Activated CD4-positive, alpha-beta T cell treated with anti-CD3 and anti-CD28 coated beads, Interleukin-2, amount 10 ng/mL, durations not matched to agents 24 days and 14 days (primary cell): ENCODE measurements at places on chromosomes 3 and 15. TPM values are rescaled to one million over a fixed set of nuclear protein-coding genes. Genes with fewer than 3 reads are reported as not detected.
A peak's percentile ranks its signal among the peaks of the same experiment; 100 is the strongest.

DNA sequence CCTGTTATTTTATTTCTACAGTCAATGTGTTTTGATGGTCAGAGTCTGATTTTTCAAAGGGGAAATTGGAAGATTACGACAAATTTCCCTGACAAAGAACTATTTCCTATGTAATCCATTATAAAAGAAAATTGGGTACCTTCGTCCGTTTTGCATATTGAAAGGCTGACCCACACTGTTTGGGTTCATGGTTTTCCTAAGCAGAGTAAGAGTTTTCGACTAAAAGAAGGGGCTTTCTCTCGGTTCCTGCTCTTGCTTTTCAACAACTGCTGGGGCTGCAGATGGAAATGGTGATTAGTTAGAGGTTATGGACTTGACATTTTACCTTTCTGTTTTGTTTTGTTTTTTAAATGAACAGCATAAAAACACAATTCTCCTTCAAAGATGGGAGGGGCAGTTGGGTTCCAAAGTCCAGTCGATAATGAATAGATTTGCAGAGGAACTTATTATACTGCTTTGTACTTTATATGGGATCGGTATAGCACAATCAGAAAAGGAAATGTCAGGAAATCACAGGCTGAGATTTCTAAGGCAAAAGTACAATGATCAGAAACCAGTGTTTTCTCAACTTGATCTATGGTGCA lies 978 bp downstream of the KCNMB2 start:
- no peak overlapping the region for H3K27ac ChIP-seq
- peaks cover 17% of the 10 kb centered on the region for H3K27me3 ChIP-seq
- DNase-seq: no peak
- H3K36me3 ChIP-seq: no peaks in the 10 kb centered on the region
- no peaks in the 10 kb centered on the region for H3K4me1 ChIP-seq

GRCh38 chr3:52934630-52935530 lies 37.5 kb upstream of the STIMATE start:
- H3K27ac ChIP-seq: peak overlapping the region; percentile 9
- peaks cover 8% of the 10 kb centered on the region for H3K4me1 ChIP-seq
- no peaks in the 10 kb centered on the region for H3K27me3 ChIP-seq
- peak; percentile 84 for DNase-seq
- peaks cover 23% of the 10 kb centered on the region for H3K36me3 ChIP-seq

- H3K4me1 ChIP-seq: peaks cover 31% of the 10 kb centered on the region
- H3K27ac ChIP-seq: no peak overlapping the region
- no peak overlapping the region for H3K4me3 ChIP-seq
Observed at GRCh38 chr15:85642693-85643066, 152.0 kb downstream of the KLHL25 start.

DNA sequence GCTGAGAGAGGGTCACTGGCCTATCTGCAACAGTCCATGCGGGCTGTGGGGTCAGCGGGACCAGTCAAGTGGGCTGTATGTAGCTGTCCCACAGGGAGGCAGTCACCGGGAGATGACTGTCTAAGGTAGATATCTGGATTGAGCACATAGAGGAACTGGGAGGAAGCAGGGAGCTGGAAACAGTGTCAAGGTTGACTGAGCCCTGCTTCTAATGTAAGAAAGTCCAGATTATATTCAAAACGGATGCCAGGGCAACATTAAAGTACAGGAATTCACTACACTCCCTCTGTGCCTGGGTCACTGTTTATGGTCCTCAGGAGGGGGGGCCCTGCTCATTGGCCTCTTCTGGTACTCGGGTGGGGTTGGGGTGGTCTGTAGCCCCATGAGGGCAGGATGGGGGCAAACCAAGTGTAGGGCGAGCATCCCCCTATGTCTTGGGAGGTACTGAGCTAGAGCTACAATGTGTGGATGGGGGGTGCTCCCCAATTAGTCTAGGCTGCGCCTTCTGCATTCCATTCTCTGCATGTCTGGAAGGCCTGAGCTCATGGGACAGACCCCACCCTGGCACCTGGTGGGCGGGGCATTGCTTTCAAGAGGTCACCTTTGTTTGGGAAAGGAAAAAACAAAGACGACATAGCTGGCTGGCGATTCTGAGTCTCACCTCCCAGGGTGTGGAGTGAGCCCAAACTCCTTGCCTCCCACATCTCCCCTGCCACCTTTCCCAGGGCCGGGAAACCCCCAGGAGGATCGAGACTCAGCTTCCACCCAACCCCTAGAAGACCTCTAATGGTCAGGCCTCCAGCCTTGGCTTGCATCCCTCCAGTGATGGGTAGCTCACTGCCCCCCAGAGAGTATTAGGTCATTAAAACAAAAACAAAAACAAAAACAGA lies 45.1 kb upstream of the C15orf39 start:
- no peak for DNase-seq
- H3K36me3 ChIP-seq: no peaks in the 10 kb centered on the region
- H3K27ac ChIP-seq: no peak overlapping the region
- peaks cover 4% of the 10 kb centered on the region for H3K27me3 ChIP-seq
- H3K4me1 ChIP-seq: peaks cover 14% of the 10 kb centered on the region
- H3K4me3 ChIP-seq: no peak overlapping the region

- DNase-seq: no peak
- no peaks in the 10 kb centered on the region for H3K4me1 ChIP-seq
- no peak overlapping the region for H3K4me3 ChIP-seq
- H3K27ac ChIP-seq: no peak overlapping the region
Observed at GRCh38 chr3:44136421-44136820, 105.3 kb upstream of the TOPAZ1 start.

GRCh38 chr3:130850044-130850797 lies 43.7 kb upstream of the ATP2C1 start:
- DNase-seq: peak; percentile 87
- peak overlapping the region; percentile 75 for H3K27ac ChIP-seq
- peaks cover 34% of the 10 kb centered on the region for H3K27me3 ChIP-seq
- peaks cover 2% of the 10 kb centered on the region for H3K36me3 ChIP-seq

GRCh38 chr3:13492048-13492447 lies 11.9 kb downstream of the HDAC11 start:
- no peak for DNase-seq
- no peaks in the 10 kb centered on the region for H3K4me1 ChIP-seq
- H3K27ac ChIP-seq: no peak overlapping the region
- H3K27me3 ChIP-seq: peaks cover 3% of the 10 kb centered on the region

DNA sequence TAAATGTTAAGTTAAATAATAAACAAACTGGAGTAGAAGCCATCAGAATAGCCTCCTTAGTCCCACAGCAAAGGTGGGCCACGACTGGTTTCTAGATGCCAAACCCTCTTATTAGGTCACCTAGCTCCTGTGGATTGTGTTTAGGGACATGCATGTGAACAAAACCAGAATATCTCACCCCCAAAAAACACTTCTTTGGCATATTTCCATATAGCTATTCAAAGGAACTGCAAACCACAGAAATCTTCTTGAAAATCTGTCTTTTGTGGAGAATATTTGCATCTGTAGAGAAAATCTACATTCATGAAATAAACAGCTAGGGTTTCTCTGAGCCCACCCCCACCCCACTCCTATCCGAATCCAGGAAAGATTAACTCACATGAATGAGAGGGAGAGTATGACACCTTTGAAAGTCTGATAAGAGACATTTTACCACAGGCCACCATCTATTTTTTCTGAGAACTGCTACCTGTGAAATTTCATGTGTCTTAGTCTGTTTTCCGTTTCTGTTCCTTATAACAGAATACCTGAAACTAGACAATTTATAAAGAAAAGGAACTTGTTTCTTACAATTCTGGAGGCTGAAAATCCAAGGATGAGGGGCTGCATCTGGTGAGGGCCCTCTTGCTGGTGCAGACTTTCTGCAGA lies 159.4 kb downstream of the NEK10 start:
- H3K4me1 ChIP-seq: no peaks in the 10 kb centered on the region
- H3K27me3 ChIP-seq: no peaks in the 10 kb centered on the region
- H3K4me3 ChIP-seq: no peak overlapping the region
- no peak for DNase-seq

DNA sequence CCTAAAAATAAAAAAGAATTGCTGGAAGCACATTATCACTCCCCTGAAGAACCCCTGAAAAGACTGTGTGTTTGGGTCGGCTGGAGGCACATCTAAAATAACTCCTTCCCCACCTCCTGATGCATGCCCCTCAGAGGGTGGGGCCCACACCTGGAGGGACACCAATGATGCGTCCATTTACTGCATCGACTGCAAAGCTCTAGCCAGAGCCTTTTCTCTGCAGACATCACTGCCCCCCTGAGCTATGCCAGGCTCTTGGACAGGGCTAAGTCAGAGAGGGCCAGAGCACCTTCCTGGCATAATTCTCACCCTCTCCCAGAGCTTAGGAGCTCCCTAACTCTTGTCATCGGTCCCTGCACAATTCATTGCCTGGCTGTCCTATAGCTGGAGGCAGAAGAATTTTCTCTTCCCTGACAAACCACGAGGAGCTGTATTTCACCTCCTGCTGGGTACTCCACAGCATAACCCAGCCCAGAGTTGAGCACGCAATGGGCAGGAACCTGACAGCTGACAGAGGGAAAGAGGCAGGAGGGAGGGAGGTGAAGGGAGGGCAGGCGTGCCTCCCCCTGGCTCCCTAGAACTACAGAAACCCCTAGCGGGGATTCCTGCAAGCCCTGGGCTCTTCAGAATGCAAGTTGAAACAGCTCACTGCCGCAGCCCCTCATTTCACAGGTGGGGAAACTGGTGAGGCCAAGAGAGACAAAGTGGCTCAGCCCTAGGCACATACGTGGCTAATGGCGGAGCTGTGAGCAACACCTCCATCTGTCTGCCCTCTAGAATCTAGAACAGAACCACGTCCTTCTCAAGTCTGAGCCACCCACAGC lies 46.6 kb downstream of the XXYLT1 start:
- no peak overlapping the region for H3K27ac ChIP-seq
- H3K4me3 ChIP-seq: no peak overlapping the region
- peaks cover 8% of the 10 kb centered on the region for H3K36me3 ChIP-seq
- DNase-seq: no peak
- H3K4me1 ChIP-seq: peaks cover 5% of the 10 kb centered on the region
- no peaks in the 10 kb centered on the region for H3K27me3 ChIP-seq

GOLGA6L10 gene
- total RNA-seq: 0.76 and 0.96 TPM in 2 replicates

DNA sequence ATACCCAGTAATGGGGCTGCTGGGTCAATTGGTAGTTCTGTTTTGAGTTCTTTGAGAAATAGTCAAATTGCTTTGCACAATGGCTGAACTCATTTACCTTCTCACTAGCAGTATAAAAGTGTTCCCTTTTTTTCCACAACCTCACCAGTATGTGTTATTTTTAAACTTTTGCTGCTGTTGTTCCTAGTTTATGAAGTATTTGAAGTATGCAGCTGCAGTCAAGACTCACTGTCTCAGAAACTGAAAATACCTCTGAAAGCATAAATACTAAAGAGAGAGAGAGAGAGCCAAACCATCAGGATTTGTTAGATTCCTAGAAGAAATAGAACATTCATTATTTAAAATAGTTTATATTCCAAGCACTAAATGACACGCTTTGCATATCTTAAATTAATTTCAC lies 764.2 kb downstream of the NTRK3 start:
- no peaks in the 10 kb centered on the region for H3K27me3 ChIP-seq
- H3K4me1 ChIP-seq: no peaks in the 10 kb centered on the region
- H3K36me3 ChIP-seq: no peaks in the 10 kb centered on the region
- no peak overlapping the region for H3K27ac ChIP-seq
- no peak for DNase-seq

GALNT15 gene
- not detected in 2 replicates for total RNA-seq

DNA sequence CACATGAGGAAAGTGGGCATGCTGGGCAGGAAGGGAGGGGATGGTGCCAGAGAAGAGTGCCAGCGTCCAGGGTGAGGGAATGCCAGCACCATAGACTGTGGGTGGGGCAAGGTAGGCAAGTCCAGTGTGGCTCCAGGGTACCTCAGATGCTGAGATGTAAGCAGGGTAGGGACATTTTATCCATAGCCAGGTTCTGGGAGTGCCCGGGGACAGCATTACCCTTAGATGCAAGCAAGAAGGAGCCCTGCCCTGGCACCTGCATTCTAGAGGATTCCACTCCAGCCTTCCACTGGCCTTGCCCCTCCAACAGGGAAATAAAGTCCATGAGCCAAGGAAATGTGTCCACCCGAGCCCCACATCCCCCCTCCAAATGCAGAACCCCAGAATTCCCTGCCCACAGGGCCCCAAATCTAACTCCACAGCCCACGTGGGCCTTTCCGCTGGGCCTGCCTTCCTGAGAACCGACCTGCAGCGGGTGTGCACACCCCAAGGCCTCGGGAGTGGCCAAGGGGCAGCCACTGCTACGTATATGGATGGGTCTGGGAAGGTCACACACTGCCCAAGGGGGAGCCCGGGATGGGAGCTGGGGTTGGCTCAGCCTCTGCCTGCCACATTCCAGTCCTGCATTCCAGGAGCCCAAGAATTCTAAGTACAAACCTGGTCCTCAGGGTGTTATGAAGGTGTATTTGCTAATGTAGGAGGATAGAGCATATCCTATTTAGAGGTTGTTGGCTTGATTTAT lies 20.3 kb upstream of the CYP11A1 start:
- no peaks in the 10 kb centered on the region for H3K27me3 ChIP-seq
- no peak for DNase-seq
- peaks cover 62% of the 10 kb centered on the region for H3K4me1 ChIP-seq
- no peak overlapping the region for H3K27ac ChIP-seq
- H3K36me3 ChIP-seq: peaks cover 3% of the 10 kb centered on the region

DNA sequence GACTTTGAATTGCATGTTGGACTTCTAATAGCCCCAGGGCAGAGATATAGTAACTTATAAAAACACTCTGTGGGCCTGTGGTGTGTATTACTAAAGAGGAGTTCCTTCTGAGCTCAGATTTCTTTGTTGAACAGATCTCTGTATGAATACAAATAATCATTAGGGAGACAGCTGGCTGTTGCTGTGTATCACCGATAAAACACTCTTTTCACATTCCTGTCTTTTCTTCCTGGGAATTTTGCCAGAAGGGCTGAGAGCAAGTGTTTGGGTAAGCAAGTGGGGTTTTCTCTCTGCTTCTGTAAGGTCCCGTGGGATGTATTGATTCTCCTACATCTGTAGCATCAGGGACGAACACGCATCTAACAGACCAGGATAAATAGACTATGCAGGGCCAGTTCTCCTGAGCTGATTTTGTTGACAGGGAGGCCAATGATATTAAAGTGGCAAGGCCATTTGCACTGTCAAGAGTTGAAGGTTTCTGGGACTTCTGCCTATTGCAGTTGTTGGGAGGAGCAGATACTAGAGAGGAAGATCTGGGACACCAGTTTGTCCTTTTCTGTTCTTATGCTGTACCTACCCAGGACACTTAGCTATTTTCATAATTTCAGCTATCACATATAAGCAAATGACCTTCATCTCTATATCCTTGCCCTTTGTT lies 225.9 kb upstream of the CD96 start:
- H3K27me3 ChIP-seq: no peaks in the 10 kb centered on the region
- no peak overlapping the region for H3K27ac ChIP-seq
- H3K4me3 ChIP-seq: no peak overlapping the region
- no peaks in the 10 kb centered on the region for H3K36me3 ChIP-seq
- peaks cover 29% of the 10 kb centered on the region for H3K4me1 ChIP-seq

DNA sequence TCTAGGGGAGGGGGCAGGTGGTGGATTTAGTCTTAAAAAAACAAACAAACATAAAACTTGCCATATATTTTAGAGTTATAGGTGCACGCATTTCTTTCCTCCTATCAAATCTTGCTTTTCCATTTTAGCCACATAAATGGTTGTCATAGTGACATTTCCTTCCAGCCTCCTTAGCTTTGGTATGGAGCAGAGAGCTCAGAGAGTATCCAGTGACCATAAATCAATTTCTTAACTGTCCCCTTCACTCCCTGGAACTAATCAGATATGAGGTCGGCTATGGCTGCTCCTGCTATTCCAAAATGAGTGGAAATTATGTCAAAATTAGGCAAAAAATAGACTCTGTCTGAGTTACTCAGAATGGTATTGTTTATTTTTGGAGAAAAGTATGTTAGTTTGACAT lies 164.5 kb downstream of the EBLN2 start:
- no peak for DNase-seq
- H3K36me3 ChIP-seq: no peaks in the 10 kb centered on the region
- H3K27ac ChIP-seq: no peak overlapping the region

GRCh38 chr3:7737263-7737662 lies 764.4 kb upstream of the LMCD1 start:
- H3K4me1 ChIP-seq: no peaks in the 10 kb centered on the region
- H3K27ac ChIP-seq: no peak overlapping the region
- H3K4me3 ChIP-seq: no peak overlapping the region
- H3K36me3 ChIP-seq: no peaks in the 10 kb centered on the region
- no peaks in the 10 kb centered on the region for H3K27me3 ChIP-seq

SCN11A gene
- not detected in 2 replicates for total RNA-seq
